ENCODE measurements at places on chromosomes 2 and 18.

DNA sequence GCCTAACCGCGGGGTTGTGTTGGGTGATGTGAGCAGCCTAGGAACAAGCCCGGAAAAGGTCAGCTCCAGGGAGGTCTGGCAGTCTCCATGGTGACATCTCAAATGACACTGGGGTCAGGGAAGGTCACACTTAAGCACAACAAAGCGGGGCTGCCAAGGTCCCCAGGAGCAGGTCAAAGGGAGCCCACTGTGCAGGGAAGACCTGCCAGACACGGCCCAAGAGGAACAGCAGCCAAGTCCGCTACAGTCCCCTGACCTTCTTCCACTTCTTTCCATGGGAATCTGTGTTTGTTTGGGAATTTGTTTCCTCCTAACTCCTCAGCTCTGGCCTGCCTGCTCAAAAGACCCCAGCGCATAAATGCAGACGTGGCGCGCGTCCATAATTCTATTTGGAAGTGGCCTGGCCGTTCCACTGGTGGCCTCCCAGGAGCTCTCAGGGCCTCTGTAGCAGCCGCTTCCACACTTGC, 232.1 kb upstream of the COPS8 start:
- no peak for DNase-seq

DNA sequence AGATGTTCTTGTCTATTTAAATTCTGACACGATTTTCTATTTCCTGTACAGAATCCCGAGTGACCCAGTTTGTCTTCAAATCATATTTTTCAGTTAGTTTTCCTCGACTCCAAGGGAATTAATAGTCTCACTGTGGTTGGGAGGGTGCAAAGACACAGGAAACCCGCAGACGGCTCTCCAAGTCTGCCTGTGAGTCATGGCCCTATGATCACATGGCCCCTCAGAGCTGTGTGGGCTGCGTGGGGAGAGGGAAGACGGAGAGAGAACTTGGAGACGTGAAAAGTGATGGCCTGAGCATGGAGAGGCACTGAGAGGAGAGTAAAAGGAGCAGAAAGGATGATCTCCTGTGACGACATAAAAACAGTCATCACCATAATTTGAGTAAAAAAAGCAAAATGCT, 989.9 kb downstream of the DCDC2C start:
- DNase-seq = no peak

- no peak for DNase-seq
Observed at GRCh38 chr2:114642988-114643553, 200.6 kb downstream of the DPP10 start.

GRCh38 chr2:236302555-236302954, 38.3 kb upstream of the ASB18 start:
- DNase-seq = no peak

- no peak for DNase-seq
Observed at GRCh38 chr2:237581751-237582746, 8.5 kb downstream of the RAB17 start.

DNA sequence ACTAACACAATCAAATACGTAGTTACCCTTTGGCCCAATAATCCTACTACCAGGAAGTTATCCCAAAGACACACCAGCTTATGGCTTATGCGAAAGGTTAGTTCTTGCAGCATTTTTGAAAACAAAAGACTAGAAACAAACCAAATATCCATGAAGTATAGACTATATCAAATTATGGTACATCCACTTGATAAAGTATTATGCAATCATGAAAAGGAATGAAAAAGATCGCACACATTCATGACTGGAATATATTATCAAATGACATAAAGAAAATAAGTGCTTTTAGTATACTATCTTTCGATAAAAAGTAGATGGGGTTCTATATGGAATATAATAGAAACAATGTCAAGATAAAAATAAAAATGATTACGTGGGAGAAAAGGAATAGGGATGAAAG, 78.2 kb downstream of the COBLL1 start:
- no peak for DNase-seq

GRCh38 chr2:80007777-80008503, 296.6 kb downstream of the LRRTM1 start:
- DNase-seq = no peak

DNA sequence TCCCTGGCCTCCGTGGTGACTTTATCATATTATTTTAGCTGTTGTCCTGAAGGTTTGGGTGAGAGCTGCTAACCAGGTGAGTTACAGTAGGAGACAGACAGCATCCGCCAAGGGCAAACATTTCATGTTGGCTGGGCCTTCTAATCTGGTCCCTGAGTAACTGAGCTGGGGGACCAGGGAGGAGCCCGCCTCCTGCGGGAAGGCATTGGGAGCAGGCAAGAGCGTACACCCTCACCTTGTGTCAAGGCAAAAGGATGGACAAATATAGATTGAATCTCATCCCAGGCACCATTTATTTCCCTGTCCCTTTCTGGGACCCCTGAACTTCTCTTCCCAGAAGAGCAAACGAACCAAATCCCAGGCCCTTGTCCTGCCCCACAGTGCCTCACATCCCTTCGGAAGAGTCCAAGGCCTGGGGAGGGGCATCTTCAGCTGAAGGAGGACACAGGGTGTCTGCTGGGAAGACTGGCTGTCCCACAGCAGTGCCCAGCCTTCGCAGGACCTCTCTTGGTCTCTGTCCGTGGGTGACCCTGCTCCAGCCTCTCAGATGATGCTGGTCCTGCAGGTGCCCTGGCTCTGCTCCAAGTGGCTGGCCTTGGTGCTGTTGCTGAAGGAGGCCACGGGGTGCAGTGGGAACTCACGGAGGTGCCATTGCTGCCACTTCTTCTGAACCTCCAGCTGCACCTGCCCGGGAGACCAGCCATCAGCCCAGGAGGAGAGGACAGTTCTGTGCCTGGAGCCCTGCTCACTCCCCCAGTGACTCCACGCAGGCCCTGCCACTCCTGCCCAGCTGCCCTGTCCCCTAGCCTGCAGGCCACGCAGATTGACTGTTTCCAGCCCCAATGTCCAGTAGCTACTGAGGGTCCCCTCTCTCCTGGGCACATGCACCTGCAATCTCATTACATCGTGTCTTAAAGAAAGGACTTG, 8.2 kb downstream of the TMEM37 start:
- no peak for DNase-seq

- DNase-seq = no peak
Observed at GRCh38 chr2:6877402-6878304, at the start of gene RSAD2. RSAD2 (plus strand) TSS chr2:6877777; CDS start chr2:6877801, 24 bp downstream.

DNA sequence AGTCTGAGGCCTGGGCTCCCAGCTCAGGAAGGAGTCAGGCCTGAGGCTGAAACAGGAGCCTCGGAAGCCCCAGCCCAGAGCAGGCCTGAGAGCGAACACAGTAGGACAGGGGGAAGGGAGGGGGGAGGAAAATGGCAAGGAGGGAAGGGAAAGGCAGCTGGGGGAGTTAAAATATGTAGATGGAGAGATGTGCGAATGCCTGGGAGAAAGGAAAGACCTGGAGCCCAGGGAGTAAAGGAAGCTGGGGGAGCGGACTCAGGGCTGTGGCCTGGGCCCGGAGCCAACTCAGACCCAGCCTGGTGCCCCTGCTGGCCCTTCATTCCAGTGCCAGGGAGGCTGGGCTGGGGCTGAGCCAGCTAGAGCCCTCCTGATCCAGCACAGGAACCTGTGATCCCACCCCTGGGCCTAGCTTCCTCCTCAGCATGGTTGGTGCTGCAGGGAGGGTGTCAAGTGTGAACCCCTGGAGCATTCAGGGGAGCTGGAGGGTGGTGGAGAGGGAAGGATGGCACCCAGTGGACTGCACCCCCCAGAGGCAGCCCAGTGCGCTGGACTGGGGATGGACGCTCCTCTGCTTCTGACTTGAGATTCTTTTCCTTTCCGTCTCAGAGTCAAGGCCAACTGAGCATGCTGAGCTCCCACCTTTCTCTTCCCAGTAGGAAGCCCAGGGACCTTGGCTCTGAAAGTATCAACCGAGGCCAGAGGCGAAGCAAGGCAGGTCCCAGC, 46.3 kb downstream of the EMX1 start:
- DNase-seq = no peak

DNA sequence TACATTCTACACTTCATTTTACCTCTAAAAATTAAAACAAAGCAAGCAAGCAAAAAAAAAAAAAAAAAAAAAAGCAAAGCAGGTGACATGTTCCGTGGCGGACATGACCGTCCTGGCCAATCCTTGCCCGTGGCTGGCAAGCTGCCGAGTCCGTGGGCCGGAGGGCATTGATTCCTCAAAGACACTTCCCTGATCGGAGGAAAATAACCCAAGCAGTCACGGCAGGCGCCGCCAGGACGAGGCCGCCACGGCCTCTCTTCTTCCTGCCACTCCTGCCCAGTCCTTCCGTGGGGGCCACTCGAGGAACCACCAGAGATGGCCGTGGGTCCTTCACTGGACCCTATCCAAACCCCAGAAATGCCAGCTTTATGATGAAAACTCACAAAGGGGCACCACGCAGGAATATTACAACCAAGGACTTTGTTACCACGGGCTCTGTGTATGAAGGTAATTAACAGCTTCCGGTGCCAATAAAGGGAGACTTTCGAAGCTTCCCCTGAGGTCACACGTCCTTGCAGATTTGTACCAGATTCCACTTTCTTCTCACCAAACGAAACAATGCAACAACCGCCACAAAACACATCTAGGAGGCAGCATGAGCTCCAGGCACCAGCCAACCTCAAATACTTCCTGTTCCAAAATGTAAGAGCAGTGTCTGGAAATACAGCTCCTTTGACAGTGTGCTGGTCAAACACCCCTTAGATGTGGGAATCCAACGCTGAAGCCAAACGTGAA, 170.3 kb downstream of the HDAC4 start:
- DNase-seq = peak; percentile 79

DNA sequence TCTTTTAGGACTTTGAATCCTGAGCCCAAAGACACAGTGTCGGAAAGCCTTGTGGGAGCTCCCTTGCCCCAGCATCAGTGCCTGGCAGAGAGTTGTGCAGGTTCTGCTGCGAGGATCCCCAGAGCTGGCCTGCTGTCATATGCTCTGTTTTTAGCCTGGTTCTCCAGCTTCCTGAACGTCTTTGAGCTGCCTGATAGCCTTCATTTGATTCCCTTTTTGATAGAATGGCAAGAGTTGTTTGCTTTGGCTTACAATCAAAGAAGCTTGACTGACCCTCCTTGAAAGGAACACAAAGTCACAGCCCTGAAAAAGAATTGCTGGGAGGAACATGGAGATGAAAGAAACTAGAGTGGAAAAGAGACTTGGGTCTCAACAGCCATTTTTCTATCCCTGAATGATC, 95.4 kb downstream of the C1QL2 start:
- no peak for DNase-seq

DNA sequence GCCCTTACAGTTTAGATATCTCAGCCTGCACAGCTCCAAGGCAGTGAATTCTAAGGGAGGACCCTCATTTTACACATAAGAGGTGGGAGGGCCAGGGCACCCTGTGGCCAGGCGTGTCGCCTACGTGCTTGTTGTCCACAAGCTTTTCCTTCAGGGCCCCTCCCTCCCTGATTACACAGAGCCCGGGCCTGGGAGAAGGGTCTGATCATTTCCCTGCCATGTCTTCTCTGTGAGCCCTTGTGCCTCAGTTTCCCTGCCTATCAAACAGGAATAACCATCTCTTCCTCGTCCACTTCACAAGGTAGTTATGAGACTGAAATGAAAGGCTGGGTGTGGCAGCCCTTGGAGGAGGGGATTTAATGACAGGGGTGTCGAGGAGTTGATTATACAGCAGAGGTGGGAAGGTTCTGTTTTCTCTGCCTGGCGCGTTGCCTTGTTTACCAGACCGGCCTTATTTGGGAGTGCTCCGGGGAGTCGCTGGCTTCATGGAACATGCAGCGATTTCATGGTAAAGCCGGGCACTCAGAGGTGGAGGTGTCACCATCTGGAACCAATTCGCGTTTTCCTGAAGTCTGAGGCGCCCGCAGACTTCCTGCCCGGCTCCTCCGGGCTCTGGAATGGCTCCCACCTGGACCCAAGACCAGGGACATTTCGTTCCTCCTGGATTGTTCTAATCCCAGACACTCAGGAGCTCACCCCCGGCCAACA, 208.9 kb downstream of the KLHL29 start:
- no peak for DNase-seq

DNA sequence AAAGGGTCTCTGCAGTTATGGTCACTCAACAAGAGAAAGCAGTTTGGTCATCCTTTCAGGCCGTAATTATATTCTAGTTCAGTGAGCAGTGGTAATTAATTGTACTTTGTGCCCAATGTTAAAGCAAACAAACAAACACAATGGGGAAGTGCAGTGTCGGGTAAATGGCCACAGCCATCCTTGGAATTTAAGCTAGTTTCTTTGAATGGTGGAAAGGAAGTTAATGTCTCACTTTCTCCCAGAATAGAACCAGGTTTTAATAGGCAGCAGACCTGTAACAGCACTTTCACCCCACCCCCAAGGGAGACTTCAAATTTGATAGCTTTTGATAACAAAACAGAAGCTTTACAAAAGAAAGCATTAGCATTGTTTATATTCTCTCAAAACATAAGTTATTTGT, 20.0 kb upstream of the ITGAV start:
- no peak for DNase-seq

DNA sequence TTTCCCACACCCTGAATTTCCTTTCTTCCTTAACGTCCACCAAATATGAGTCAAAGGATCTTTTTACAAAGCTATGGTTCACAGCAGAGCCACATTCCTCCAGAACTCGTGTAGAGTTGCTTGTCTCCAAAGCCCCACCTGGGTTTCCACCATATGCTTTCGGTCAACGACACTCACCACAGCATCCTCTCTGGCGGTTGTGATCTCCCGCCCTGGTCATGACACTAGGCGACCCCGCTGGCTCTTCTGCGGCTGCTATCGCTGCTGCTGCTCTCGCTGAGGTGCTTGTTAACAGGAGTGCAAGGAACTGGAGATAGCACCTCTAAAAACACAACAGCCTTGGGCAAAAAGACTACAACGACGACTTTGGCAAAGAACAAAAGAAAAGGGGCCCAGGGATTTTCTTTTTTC, 340 bp downstream of the SLC40A1 start:
- DNase-seq = no peak

GRCh38 chr2:67318563-67318962, 78.6 kb upstream of the ETAA1 start:
- DNase-seq = no peak

- DNase-seq = no peak
Observed at GRCh38 chr2:47720036-47720435, 62.9 kb upstream of the MSH6 start.

DNA sequence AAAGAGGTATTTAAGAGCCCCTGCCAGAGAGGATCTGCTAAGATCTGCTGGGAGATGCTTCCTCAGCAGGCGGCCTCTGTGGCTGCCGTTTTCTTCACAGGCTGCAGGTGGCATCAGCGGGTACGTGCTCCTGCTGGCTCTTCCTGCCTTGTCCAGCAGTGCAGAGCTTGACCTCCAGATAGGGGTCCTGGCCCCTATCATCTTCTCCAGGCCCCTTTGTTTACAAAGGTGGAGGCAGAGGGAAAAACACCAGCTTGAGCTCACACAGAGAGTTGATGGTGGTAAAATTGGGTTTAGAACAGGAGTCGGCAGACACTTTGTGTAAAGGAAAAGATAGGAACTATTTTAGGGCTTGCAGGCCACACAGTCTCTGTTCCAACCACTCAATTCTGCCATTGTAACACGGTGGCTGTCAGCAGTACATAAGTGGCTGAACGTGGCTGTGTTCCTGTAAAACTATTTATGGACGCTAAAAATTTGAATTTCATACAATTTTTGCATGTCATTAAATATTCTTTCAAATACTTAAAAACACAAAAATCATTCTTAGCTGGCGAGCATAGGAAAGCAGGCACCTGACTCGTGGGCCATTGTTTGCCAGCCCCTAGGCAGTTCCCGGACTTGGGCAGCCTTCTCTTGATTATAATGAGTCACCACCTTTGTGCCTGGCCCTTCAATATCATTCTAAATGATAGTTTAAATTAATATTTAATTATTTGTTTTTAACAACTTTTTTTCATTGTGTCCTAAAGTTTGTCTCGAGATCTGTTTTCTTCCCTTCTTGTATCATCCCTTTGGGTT, 98.2 kb upstream of the B3GNT7 start:
- DNase-seq = no peak

GRCh38 chr18:24810561-24811305, 350.3 kb downstream of the HRH4 start:
- DNase-seq = no peak
